Central memory CD8-positive, alpha-beta T cell (primary cell): ENCODE measurements at places on chromosomes 4 and X.

DNA sequence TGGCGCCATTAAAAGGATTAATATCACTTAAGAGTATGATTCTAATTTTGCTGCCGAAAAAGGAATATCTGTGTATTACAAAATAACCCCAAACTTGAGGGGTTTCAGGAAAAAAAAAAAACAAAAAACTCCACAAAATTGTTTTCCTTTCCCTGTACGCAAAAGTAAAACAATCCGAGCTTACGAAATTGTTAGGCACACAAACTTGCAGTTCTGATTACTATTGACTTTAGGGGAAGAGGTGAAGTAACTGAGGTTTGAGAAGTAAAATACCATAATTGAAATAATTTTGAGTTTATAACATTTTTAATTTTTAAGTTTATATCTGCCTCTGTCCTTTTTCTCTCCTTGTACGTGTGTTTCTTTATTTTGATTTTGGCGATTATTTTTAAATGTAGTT is 64.8 kb downstream of the USP9X start:
- no peak for DNase-seq

DNA sequence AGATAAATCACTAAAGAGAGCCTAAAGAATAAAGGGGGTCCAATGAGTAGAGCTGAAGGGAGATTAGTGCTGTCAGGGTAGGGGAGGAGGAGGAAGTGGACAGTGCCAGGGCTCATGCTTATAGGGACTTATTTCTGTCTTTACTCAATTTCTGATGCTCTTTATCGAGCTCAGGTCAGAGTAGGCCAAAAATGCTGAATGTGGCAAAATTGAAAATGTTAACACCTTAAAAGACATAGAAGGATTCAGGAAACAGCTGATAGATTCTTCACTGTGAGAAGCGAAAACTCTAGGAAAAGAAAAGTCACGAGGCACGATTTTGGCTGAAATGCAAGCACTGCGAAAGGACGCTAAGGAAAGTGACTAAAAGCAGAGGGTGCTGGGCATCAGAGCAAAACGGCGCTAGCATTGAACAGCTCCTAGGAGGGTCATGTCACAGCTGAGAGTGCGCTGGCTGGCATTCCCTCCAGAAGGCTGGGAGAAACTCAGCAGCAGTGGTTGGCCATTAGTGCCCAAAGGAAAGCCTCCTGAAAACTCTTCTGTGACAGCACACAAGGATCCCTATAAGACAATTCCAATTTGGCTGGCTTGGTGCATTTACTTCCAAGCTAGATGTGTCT is 150.9 kb downstream of the HS6ST2 start:
- no peak for DNase-seq

GRCh38 chr4:159360549-159360948 is 257.7 kb downstream of the RAPGEF2 start:
- no peak for DNase-seq

DNA sequence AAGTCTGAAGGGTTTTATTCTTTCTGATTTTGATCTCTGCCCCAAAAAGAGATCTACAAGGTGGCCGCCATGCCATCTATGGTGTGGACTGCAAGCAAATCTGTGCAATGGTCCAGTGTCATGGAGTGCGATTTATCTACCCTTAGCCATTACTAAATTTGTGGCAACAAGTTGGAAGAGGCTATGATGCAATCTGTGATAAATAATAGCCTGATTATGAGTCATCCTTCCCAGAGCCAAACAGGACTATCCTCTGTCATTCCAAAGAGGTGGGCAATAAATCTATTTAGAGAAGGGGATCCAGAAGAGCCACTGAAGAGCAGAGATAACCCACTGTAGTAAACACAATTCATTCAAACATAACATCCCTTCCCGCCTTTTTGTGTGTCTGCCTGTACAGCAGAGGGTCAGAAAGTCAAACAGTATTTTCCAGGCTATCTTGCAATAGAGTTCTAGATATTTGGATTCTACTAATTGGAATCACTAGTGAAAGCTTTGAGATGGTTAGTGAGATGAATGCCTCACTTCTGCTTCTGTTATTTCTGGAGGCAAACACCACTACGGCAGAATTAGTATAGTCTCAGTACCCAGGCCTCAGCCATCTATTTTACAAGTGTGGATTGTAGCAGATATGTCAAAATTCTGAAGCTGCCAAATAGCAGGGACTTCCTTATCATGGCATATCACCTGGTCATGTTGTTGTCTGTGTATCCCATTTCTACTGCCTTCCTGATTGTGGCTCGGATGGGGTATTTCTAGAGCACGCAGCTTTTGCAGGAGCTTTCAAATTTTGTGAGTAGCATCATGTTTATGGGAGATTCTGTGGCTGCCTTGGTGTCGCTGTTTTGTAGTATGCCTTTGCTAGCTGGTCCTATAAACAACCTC is 192.0 kb downstream of the SMIM20 start:
- DNase-seq = no peak

DNA sequence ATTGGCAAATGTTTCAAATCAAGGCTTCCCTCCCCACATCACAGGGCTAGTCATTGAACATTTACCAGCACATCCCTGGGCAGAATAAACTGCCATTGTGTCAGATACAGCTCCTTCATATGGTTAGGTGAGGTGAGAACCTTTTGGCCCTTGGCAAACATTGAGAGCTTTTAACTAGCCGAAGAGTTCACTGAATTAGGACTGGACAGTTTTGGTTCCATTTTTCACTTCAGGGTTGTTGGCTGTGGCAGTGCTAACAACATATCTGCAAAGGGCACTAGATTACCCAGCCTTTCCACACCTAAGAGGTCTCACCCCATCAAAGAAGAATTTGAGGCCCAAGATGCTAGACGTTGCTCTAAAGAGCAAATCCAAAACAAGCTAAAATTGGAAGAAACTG is 180.7 kb downstream of the GUCY2F start:
- no peak for DNase-seq
